CD4-positive, alpha-beta T cell treated with Interferon gamma for 1 hour (primary cell): ENCODE measurements at places on chromosomes 7 and 10.

GRCh38 chr10:11986593-11987216 lies 55.9 kb downstream of the UPF2 start:
- peak; percentile 57 for DNase-seq

DNA sequence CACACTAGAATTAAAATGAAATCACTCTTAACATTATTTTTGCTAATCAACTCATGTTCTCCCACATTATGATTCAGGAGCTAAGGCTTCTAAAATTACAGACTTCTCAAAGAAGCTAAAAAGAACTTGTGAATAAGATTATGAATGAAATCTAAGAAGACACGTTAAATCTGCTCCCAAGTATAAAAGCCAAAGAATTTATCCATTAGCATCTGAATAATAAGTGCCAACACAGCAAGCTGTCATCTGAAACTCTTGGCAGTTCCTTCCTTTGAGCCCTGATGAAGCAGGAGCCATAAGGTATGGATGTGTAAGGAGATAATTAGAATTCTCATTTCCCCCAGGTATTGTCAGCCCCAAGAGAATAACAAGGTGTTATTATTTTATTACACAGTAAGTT lies 50.3 kb downstream of the TPK1 start:
- no peak for DNase-seq

- DNase-seq, result no peak
Observed at GRCh38 chr7:137146012-137146455, 197.5 kb downstream of the PTN start.

DNA sequence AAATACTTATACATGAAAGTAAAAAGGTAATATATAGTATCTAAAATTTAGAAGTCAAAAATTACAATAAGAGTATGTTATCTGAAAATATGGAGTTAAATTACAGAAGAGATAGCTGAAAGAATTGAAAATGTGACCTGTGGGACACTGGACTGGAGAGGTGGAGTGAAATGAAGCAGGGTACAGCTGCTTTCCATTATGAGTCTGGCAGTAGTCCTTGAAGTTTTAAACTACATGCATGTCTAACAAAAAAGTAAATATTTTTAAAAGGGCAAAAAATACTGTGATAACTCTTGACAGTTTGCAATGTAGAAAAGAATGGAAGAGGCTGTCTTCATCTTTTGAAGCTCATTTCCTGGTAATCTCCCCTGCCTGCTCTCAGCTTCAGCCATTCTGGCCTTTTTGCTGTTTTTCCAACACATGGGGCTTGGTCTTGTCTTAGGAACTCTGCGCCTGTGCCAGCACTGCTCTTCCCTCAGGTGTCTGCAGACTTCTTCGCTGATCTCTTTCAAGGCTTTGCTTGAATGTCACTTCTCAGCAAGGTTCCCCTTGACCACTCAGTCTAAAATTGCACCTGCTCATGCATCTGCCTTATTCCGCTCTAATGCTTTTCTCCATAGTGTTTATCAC lies 36.9 kb downstream of the PTPRZ1 start:
- DNase-seq, result no peak

DNA sequence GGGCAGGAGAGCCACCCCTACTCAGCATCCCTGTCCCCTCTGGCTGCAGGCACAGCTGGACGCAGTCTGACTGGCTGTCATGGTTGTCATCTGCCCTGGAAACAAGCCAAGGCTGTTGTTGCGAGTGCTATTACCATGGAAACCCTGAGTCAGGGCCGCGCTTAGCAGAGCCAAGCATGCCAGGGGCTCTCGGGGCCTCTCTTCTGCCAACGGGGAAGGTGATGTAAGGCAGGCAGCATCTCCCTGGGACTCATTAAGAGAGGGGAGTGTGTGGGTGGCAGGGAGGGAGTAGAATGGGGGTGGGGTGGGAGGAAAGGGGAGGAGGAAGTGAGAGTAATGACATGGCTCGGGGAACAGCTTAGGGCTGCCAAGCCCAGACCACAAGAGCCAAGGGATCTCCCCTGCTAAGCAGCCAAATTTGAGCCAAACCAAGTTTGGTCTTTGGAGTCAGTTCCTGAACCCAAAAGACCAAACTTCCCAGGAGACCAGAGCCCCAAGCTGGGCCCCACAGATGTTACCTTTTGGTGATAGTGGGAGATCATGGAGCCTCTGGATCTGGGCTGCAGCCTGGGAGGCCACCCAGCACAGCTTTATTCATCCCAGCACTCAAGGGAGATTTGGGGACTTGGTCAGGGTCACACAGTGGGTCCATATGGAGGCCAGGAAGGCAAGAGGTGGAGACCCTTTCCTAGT lies 67.6 kb downstream of the TMEM130 start:
- peak; percentile 79 for DNase-seq

GRCh38 chr10:94277450-94277849 lies 85.3 kb downstream of the NOC3L start:
- DNase-seq, result no peak
